ENCODE measurements at places on chromosomes 1 and 21. TPM values are rescaled to one million over a fixed set of nuclear protein-coding genes. Genes with fewer than 3 reads are reported as not detected.

GRCh38 chr1:178092878-178093493 is 918 bp upstream of the RASAL2 start:
- no peak for DNase-seq

DNA sequence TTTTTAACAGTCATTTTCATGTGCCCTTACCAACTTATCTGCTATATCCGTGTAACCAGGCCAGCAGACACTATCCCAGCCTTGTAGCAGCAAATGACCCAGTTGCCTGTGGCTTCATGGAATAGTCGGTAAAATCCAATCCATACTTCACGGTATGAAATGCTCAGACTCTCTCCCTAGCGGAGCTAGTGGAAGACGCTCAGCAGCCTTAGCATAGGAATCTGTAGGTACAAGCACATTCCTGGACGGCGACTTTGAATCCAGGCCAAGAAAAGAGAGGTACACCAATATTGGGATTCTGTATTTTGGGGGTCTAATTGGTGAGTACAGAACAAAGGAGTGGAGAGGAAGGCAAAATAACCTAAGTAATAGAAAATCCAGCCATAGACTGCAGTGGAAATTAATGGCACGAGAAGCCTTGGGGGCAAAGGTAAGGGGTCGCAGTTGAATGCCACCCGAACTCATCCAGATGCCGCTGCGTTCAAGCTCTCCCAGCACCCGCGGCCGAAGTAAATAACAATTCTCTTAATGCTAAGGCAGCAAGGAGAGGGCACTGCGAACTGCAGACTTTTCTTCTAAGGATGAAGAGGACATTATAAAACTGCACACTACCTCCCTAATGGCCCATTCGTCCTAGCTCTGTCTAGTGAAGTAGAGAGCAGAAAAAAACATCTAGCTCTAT is 17.7 kb upstream of the TBX15 start:
- no peak for DNase-seq

DNA sequence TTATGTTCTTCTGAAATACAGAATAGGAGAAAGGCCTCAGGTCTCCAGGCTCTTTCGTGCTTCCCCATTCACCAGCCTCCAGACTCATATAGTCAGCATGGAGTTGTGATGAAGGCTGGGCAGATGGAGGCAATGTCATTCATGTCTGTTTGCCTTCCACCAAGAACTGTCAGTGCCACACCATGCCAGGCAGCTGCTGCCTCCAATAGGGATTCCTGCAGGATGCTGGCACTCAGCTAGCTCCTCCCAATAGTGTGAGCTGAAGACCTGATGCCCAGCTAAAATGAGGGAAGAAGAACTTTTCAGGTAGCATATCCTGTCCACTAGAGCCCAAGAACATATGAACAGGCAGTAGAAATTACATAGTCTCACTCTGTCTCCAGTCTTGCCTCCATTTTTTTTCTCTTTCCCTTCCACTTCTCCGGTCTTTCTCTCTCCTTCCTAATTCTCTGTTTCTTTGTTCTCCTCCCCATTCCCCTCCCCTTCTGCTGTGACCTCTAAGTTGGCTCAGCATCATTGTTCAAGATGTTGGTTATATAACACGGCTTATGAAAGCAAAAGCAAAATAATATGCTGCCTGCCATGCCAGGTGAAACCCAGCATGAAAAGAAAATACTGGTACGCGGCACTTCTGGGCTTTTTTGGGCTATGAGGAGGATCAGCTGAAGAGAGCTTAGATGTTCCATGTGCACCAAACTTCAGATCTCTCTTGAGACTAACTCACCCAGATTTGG is 17.3 kb downstream of the GLUL start:
- DNase-seq: no peak

The SELP gene
- total RNA-seq: 2.2 TPM

DNA sequence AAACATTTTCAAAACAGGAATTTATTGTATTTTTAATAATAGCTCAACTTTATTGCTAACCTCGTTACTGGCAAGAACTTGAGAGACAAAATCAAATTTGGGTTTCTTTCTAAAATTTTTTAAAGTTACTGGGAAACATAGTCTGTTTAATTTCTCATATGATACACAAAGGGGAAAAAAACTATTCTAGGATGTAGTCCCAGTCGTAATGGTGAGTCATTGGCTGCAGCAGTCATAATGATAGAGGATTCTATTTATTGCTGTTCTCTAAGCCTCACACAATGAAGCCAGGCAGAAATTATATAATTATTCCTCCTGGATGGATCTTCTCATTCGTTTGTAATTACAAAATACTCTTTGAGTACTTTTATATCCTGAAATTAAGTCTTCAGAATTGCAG is 326.5 kb upstream of the SGIP1 start:
- no peak for DNase-seq

The CAMK1G gene
- total RNA-seq: 0.52 TPM

The LINGO4 gene
- total RNA-seq: 0.16 TPM

DNA sequence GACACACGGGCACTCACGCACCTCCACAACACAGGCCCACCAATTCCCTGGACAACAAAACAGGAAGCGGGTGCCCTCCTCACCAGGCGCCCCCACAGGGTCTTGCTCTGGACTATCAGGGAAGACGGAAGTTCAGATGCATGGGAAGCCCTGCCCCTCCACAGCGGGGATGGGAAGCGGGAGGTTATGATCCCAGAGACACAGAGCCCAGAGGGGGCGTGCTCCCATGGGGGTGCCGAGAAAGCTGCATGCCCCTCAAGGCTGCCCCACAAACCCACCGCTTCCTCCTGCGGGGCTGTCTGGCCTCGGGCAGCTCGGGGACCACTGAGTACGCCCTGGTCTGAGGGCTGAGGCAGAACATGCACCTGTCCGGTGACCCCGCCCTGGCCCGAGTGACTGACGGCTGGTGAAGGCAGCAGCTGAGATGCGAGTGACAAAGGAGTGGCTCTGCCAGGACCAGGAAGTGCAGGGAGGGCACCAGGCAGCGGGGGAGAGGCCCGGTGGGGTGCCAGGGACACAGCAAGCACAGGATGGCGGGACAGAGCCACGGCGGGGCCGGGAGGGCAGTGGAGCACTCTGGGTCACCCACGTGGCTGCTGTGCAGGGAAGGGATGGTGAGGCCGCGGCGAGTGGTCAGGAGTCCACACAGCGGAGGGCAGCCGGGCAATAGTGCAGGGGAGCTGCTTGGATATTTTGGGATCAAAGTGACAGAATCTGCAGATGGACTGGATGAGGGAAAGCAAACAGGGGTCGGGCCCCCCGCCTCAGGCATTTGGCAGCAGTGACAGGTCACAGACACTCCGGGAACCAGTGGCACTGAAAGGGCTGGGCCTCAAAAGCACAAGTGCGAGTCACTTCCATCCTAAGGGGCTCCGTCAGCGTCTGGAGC is 18.6 kb downstream of the NADK start:
- no peak for DNase-seq

DNA sequence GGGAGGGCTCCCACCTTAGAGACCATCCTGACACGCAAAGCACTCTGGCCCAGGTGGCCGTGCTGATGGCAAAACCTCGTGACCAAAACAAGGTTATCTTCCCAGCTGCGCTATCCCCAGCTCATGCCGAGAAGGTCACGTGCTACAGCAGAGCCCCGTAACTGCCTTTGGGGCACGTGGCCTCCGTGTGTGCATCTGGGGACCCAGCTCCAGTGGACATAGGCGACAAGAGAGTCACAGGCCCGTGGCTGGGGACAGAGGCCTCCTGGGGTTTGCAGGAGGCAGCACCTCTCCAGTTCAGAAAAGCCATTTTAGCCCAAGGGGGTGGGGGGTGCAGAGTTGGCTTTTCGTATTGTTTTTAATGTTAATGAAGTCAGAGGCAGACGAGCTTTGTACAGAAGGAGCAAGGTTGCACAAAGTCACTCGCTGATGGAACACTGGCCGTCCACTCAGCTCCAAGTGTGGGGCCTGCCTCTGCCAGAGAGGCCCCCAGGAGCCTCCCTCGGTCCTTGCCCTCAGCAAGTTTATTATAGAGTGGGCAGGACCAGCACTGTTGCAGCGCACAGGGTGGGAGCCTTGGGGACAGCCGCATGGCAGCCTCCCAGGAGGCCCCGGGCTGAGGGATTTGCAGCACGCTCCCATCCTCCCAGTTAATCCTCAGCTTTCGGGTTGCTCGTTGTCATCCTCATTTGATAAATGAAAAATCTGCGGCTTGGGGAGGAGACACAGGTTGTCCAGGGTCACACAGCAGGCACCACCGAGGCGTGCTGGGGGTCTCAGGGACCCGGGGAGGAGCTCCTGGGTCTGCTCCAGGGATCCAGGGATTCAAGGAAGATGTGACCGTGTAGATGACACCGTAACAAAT is 8.0 kb upstream of the PDE9A start:
- no peak for DNase-seq

DNA sequence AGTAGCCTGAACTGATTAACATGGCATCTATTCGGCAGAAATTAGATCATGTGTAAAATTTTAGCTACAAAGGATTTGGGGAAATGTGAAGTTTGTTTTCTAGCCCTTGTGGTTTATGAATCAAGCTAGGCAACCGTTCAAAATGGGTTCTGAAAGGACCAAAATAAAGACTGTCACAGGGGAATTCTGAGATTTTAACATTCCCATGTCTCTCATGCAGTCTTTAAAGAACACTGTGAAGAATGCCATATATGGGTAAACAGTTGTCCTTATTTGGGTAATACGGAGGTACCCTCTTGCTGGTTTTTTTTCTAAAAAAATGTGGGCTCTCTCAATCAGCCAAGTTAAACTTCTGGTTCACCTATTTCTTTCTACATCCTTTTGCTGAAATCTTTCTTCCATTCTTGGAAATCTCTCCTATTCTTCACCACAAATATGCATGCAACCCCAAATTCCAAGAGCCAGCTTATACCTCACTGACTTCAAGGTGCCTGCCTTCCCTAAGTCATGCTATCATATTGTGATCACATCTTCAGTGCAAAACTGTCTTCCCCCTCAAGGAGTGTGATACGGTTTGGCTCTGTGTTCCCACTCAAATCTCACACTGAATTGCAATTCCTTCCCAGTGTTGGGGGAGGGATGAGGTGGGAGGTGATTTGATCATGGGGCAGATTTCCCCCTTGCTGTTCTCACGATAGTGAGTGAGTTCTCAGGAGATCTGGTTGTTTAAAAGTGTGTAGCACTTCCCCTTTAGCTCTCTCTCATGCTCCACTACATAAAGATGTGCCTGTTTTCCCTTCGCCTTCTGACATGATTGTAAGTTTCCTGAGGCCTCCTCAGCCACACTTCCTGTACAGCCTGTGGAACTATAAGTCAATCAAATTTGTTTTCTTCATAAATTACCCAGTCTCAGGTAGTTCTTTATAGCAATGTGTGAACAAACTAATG is 308.7 kb downstream of the TTLL7 start:
- no peak for DNase-seq

DNA sequence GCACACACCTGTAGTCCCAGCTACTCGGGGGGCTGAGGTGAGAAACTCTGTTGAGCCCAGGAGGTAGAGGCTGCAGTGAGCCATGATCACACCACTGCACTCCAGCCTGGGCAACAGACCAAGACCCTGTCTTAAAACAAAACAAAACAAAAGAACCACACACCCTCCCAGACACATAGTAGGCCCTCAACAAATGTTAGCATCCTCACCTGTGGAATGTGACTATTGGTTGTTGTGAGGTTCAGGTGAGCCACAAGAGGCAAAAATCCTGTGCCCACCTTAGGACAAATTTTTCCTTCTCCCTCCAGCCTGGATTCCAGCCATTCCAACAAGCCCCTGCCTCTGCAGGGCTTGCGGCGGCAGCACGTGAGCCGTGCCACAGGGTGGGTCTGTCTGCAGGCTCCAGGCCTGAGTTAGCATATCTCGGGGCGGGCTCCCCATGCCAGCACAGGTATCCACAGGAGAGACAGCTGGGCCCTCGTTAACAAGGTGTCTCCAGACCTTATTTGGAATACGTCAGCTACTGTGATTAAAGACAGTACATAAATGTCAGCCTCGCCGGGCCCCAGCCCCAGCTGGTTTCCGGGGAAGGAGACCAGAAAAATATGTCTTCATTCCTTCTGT is 17.4 kb downstream of the C1QB start:
- DNase-seq: no peak

DNA sequence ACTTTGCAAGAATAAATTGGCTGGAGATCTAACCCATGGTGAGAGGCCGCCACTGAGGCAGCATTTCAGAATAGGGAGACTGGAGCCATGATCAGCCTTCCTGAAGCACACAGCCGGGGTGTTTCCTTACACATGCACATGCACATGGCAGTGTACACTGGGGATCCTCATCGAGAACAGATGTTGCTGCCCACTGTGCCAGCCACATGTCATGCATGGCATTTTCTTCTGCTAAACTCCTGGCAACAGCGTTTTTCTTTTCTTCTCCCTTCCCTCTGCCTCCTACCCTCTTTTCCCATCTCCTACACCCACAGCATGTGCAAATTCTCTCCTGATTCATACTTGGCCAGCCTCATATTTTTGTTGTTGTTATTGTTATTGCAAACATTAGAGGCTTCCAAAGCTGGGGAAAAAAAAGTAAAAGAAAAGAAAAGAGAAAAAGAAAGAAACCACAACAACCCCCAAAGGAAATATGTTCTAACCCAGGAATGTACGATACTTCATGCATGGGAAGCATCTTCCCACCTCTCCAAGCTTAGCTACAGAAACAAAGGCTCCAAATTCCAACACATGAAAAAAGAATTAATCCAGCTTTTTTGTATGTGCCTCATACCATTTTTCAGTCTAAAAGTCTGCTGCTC is 344.0 kb downstream of the ASTN1 start:
- no peak for DNase-seq

- no peak for DNase-seq
Measured at GRCh38 chr1:230421481-230421880, 4.7 kb downstream of the PGBD5 start.

DNA sequence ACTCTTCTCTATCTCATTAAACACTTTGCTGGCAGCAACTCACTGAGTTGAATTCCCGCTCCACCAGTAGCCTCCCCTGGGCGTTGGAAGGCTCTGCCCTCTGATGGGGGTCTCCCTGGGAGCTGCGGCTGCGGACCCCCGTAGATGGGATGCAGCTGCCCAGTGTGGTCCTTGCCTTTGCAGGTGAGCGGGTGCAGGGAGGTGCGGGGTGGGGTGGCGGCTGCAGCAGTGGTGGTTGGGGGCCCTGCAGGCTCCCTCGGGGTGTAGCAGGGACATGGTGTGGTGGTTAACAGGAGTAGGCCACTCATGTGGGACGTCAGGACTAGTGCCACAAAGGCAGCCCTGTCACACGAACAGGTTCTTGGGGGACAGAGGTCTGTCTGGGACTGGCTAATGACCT is 42.0 kb downstream of the GALNT2 start:
- DNase-seq: no peak

DNA sequence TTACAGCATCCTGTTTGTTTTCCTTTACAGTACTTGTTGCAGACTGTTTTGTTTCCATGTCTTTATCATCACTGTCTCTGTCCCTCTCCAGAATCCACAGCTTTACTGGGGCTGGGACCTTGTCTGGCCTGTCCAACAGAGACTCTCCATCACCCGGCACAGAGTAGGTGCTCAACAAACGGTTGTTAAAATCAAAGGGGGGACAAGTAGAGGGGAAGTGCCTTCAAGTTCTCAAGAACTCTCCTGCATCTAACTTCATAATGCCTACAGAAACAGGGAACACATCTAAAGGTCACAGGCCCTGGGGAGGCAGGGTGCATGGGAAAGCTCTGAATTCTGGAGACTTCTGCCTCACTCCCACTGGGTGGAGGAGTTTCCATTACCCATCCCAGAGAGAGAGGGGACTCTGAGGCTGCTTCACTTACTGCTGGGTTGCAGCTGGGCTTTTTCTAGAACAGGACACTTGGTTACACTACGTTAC is 2.3 kb upstream of the ECE1 start:
- no peak for DNase-seq

The PYHIN1 gene
- total RNA-seq: 0.47 TPM
